Endodermal cell (in vitro differentiated cells): ENCODE measurements at places on chromosomes 2 and 18. TPM values are rescaled to one million over a fixed set of nuclear protein-coding genes. Genes with fewer than 3 reads are reported as not detected.
A peak's percentile ranks its signal among the peaks of the same experiment; 100 is the strongest.

- no peak for DNase-seq
These were observed 72.7 kb upstream of the LYPD6B start for GRCh38 chr2:148965623-148966437.

SKOR2 gene
- total RNA-seq: not detected in 3 replicates

DNA sequence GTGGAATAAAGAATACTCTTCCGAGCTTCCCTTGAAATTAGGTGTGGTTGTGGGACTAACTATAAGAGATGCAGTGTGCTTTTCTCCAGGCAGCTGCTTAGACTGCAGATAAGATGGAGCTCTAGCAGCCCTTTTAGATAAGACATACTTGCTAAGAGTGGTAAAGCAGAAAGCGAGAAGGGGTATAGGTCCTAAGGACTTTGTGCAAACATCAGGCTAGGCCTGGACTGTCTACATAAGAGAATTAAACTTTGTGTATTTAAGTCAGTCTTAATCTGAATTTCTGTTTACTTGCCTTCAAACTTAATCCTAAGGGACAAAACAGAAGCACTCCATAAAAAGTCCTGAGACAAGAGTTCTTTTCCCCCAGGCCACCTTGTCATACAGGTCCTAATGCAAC lies 218.9 kb downstream of the RAB3GAP1 start:
- no peak for DNase-seq

DNA sequence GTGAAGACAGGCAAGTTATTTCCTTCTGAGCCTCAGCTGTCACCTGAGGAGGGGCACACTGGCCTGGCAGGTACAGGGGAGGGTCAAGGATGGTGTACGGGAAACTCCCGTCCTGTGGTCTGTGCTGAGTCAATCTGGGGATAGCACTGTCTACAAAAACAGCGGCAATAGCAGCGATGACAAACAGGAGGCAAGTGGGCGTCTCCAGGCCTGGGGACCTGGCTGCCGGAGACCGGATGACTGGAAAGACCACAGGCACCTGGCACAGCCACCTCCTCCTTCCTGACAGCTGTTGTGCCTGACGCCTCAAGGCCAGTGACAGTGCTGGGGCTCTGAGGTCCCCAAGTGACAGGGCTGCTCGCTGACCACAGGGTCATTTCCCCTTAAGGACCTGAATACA lies 202.1 kb upstream of the HS6ST1 start:
- DNase-seq: peak; percentile 35

CAVIN2 gene
- not detected in 3 replicates for total RNA-seq

C1QL2 gene
- not detected in 3 replicates for total RNA-seq

TEX44 gene
- total RNA-seq: not detected in 3 replicates

IL36B gene
- total RNA-seq: not detected in 3 replicates

EVA1A gene
- 1.2 and 1.5 TPM in 2 replicates for total RNA-seq

GRCh38 chr18:10349561-10349960 lies 104.9 kb upstream of the APCDD1 start:
- DNase-seq: no peak

GRCh38 chr2:159381574-159381973 lies 95.1 kb upstream of the WDSUB1 start:
- DNase-seq: no peak

DNA sequence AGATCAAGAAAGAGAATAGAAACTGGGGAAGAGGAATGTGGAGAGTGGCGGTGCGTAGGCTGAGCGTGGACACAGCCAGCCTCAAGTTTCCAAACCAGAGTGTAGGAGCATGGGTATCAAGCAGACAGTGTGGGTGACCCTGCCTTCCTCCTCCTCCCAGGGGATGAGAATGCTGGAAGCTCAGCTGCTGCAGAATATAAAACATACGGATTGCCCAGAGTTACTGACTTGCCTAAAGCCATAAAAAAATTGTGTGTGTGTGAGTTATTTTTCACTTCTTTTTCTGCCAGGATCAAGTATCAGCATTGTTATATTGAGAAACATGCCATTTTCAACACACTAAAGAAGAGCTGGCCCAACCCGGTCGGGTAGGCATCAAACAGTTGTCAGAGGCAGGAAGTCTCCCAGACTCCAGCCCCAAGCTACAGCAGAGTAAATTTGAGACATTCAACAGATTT lies 333.3 kb upstream of the ACVR2A start:
- no peak for DNase-seq

DNA sequence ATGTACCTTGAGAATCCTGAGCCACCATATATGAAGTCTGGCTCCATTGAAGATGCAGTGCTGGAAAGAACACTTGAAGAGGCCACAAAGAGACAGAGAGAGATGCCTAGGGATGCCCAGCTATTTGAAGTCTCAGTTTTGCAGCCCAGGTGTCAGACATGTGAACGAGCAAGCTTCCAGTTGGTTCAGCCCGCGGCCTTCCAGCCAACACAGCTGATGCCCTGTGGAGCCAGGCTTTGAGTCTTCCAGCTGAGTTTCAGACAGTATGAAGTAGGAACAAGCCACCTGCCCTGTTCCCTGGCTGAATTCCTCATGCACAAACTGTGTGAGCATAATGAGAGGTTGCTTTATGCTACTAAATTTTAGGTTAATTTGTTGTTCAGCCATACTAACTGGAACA lies 108.8 kb downstream of the SPHKAP start:
- DNase-seq: peak; percentile 51

DNA sequence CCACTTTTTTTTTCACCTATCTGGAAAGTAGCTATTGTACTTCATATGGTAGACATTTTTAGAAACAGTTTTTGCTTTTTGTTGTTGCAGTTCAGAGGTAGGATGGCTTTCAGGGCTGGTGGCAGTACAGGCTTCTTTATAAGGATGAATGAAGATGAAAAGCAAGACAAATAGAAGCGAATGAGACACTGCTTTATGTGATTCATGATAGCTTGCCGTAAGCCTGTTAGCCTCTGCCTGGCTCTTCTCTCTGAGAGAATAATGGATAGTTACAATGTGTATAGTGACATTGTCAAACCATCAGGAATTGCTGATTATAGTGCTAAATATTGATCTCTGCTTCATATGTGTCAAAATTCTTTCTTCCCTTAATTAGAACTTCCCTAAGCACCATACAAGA lies 173.7 kb downstream of the NR4A2 start:
- no peak for DNase-seq

DNA sequence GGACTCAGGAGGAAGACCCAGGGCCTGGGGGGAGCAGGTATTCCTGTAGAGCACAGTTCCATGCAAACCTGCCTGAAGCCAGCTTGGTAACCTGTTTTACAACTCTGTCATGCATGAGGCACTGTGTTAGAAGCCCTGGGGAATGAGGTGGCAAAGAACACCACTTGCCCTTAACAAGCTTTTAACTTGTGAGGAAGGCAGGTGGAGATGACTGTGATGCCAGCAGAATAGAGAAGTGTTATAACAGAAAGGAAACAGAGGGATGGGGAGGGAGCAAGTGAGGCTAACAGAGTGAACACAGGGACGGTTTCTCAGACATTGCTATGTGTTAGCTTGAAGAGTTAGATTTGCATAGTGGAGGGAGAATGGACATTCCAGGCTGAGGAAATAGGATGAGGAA lies 11.5 kb upstream of the IL1A start:
- DNase-seq: no peak
